ENCODE measurements at places on chromosomes 5 and 9. TPM values are rescaled to one million over a fixed set of nuclear protein-coding genes. Genes with fewer than 3 reads are reported as not detected.

- no peak for DNase-seq
Measured at GRCh38 chr9:130260816-130261765, 4.5 kb upstream of the HMCN2 start.

DNA sequence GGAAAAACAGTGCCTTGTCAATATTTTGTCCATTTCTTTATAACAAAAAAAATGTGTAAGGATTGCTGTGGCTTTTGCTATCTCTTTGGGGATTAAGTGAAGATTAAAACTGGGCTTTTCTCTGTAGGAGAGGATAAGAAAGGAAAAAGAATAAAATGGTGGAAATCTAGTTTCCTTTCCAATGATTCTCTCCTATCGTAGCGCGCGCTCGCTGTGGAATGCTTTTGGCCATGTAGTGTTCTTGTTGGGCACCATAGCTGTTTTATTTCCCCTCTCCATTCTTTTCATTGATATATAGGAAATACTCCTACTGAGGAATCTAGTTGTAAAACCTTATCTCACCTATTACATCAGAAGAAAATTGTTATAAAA lies 1.5 kb downstream of the STXBP1 start:
- no peak for DNase-seq

- DNase-seq: no peak
Measured at GRCh38 chr5:181182651-181183050, 22.3 kb downstream of the TRIM7 start.

DNA sequence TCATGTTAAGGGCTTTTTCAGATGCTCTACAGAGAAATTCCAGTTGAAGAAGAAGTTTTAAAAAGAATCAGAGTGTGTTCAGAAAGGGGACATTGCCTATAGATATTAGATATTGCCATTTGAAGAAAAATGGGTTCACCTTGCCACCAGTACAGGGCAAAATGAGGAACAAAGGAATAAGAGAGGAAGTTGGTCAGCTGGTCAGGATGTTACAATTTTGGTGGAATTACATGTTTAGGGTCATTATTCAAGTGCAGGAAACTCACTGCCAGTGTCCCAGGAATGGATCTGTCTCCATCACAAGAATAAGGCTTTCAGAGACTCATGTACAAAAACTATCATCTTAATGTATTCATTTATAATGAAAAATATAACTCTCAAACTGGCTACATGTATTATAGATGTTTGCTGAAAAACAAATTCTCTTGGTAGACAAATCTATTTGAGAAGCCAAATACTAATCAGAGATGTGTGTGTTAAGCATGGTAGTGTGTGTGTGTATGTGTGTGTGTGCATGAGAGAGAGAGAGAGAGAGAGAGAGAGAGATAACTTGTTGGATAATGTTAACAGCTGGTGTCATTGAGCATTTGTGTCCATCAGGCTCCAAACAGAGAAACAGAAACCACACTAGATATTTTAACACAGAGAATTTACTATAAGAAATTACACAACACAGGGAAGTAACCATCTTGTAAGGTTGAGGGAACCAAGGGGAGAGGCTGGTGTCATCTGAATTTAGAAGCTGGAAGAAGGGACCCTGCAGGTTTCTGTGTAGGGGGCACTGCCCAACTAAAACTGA lies 5.0 kb upstream of the C1QTNF3 start:
- DNase-seq: no peak

GRCh38 chr9:113541019-113541900 lies 77.7 kb downstream of the RGS3 start:
- DNase-seq: no peak

GRCh38 chr5:129958581-129958980 lies 54.3 kb downstream of the CHSY3 start:
- DNase-seq: no peak

GRCh38 chr9:16626577-16627130 lies 243.8 kb downstream of the BNC2 start:
- DNase-seq: no peak

The OSMR gene
- total RNA-seq: 0.25 TPM

The SPINK7 gene
- not detected for total RNA-seq

The HAVCR2 gene
- total RNA-seq: 12.6 TPM

The KLHL9 gene
- 14.7 TPM for total RNA-seq

All from activated CD4-positive, alpha-beta T cell treated with anti-CD3 and anti-CD28 coated beads for 36 hours (primary cell).